ENCODE measurements at places on chromosomes 6 and 20.

DNA sequence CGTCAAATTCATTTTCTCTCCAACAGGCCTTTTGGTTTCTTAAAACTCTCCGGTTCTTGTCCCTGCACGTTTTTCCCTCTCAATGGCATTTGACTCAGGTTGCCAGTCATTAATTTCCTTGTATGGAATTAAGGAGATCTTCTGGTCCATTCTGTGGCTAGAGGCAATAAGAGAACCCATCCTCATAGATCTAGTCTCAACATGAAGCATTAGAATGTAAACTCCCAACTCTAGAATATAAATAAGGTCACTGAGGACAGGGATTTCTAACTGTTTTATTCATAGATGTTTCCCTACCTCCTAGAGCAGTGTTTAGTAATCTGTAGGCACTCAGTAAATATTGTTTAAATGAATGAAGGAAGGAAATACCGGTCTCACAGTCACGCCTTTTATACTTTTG is 185.2 kb upstream of the FLRT3 start:
- no peak for DNase-seq

- peak; percentile 66 for DNase-seq
These were observed 3.8 kb upstream of the E2F1 start for GRCh38 chr20:33689973-33690372.

DNA sequence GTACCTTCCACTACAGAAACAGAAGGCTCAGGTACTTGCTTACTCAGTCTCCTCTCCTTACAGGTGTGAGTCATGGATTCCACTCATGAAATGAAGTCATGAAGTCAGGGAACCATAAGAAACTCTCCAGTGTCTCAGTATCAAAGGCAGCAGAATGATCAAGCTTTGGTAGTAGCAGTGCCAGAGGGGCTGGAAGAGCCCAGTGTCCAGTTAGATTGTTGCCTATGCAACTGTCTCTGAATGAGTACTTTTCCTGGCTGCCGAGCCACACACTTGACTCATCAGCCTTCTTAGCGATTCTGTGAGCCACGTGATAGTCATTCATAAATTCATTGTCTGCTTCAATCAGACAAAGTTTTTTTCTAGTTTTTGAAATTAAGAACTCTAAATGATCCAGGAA is 52.2 kb upstream of the DTNBP1 start:
- DNase-seq: no peak

DNA sequence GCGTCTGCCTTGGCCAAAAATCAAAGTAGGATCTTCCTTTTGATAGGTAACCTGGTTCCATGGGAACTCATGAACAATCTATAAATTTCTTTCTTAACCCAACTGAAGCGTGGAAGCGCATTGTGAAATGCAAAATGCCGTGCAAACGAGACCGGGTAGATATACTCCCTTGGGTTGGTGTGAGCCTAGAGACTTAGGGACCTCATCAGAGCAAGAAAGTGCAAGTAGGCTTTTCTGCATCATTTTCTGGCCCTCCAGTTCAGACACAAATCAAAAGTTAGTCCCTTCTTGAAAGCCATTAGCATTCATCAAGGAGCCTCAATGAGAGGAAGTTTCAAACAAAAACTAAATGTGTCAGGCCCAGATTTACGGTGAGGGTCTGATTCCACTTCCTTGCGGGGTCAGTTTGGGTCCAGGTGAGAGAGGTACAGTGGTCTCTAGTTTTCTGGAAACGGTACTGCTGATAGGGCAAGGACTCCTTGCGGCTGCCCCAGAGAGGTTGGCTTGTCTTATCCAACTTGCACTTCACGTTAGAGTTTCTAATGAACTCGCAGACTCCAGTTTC is 5.3 kb upstream of the ZNF184 start:
- peak; percentile 9 for DNase-seq

GRCh38 chr6:170098428-170099170 is 192.3 kb downstream of the DLL1 start:
- DNase-seq: no peak

GRCh38 chr20:64148581-64148980 is 15.7 kb upstream of the MYT1 start:
- no peak for DNase-seq

GRCh38 chr6:13615792-13616120 is 621 bp downstream of the NOL7 start:
- peak; percentile 74 for DNase-seq

All from hepatocyte (in vitro differentiated cells).